ENCODE measurements at places on chromosomes 1 and 21.
A peak's percentile ranks its signal among the peaks of the same experiment; 100 is the strongest.

DNA sequence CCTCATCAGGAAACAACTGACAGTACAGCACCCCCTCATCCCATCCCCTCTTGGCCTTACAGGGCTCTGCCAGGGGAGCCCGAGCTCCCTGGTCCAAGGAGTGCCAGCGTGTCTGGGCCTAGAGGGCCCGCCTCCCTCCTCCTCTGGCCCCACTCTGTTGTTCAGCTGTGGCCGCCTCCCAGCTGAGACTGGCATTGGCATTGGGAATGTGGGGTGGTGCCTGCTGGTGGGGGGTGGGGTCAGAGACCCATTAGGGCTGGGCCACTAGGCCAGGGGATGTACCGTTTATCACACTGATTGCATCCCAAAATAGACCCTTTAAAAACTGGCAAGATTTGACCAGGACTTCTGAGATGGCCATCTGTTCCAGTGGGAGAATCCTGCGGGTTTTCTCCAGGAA lies 1.4 kb downstream of the LDLRAP1 start:
- no peak for DNase-seq

GRCh38 chr21:28294051-28294450 lies 698.6 kb downstream of the LTN1 start:
- no peak for DNase-seq

- no peak for DNase-seq
These were observed 288.3 kb downstream of the PTPRC start for GRCh38 chr1:198927129-198927528.

GRCh38 chr1:9395018-9395417 lies 102.3 kb downstream of the SPSB1 start:
- DNase-seq, result no peak

DNA sequence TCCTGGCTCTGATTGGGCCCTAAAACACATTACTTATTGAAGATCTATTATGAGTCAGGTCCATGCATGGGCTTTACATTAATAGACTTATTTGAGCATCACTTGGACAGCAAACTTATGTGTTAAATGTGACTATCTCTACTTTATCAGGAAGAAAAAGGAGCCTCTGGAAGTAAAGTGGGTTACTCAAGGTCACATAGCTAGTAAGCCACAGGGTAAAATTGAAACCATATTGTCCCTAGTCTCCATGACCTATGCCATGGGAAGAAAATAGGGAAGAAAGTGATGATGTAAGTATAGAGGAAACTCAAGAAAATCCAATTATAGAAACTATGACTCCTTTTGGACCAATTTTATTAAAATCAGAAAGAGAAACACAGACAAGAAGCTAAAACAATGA lies 555.3 kb downstream of the NUF2 start:
- no peak for DNase-seq

DNA sequence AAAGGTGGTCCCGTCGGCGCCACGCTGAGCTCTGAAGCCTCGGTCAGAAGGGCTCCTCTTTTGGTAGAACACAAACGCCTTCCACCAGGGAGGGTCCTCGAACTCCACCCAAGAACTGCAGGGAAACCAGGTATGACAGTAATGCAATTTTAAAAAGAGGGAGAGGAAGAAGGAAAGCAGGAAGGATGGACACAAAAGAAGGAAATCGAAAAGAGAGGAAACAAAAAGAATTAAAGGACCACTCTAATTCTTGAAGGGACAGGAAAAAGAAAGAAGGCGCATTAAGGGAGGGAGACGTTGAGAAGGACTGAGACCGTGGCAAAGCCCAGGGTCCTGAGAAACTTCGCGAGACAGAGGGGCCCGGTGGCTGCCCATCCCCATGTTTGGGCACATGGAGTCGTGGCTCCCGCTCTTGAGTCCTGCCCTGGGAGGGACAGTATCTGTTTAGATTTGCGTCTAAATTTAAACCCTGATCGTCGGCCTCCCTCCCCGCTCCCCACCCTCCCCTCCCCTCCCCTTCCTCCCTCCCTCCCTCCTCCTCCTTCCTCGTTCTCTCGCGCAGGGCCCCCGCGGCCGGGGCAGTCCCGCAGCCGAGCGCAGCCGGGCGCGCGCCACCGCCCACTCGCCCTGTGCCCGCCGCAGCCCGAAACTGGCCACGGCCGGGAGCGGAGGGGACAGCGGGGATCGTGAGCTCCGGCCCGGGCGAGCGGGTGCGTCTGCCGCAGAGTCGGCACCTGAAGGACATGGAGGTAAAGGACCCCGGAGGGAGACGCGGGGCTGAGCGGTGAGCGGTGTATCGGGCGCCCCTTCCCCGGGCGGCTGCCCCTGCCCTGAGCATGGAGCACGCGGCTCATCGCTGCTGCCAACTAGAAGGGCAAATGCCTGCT lies at the start of gene RCSD1:
TSS of gene RCSD1 (plus strand) at position 552 of the 887 bp plus-strand sequence. CDS start at position 744, 192 bp downstream.
- DNase-seq, result peak; percentile 34

GRCh38 chr1:231734417-231734816 lies 107.8 kb downstream of the DISC1 start:
- DNase-seq, result no peak

GRCh38 chr21:32093646-32094462 lies 185.0 kb downstream of the MIS18A start:
- no peak for DNase-seq

- DNase-seq, result no peak
These were observed 13.4 kb downstream of the FCRL4 start for GRCh38 chr1:157584503-157584902.

DNA sequence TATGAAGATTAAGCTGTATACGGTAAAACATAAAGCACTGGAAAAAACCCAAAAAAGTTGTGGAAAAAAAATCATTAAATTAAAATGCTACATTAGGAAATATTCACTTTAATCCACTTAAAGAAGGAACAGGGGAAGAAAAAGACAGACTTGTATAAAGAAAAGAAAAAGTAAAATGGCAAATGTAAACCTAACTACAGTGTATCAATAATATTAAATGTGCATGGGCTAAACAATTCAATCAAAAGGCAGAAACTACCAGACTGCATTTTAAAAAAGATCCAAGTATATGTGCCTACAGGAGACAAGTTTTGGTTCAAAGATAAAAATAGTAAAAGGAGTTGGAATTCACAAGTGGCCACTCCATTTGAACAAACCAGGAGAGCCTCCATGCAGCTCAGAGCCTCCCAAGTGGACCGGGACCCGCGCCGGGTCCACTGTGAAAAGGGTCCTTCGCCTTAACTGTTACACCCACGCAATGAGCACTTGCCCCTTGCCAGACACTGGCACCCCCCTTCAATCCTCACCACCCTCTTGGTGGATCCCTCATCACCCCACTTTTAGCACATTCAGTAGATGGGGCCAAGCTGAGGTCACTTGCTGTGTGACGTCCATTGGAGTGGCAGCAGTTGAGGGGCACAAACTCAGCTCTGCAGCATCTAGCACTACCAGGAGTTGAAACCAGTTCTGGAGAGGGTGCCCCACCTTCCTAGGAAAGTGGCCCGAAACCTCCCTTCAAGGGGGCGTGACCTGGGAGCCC lies 898 bp downstream of the C1orf174 start:
- DNase-seq, result peak; percentile 44

- DNase-seq, result no peak
These were observed 17.2 kb downstream of the CDK18 start for GRCh38 chr1:205521686-205522085.

GRCh38 chr1:168801032-168801745 lies 72.2 kb upstream of the DPT start:
- DNase-seq, result peak; percentile 54

GRCh38 chr21:36156815-36157670 lies at the start of gene DOP1B:
Gene DOP1B, plus strand, starts transcription at chr21:36156824. Its CDS starts 7,910 bp downstream, at chr21:36164734.
- DNase-seq, result peak; percentile 16

DNA sequence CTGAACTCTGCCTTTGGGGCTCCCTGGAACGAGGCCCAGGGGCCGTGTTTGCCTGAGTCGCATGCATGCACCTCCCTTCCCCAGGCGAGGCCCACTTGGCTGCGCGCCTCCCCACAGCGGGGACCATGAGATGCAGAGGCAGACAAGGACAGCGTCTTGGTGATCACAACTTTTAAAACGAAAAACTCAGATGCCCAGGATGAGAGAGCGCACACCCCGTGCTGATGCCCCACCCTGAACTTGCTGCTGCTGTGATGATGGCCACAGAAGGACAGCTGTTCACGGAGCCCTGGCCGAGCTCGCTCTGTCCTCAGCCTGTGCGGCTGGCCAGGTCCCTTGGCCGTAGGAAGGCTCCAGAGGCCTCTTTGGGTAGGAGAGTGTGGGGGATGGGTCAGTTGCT lies 11.4 kb upstream of the PRMT2 start:
- no peak for DNase-seq

DNA sequence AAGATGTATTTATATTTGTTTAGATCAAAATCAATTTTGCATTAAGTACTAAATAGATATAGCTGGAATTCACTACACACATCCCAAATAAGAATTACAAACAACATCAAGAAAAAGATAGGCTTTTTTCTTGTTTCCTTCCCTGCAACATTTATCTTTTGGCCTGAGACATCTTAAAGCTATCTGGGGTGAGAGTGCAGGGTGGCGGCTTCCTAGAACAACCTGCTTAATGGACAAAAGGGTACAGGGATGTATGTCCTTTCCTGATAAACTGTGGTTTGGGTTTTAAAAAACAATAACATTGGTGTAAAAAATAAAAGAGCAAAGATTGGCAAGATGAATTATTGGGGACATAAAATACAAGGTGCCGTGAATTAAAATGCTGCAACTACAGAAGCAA lies 54.4 kb downstream of the EPRS1 start:
- DNase-seq, result no peak

GRCh38 chr1:152115344-152115743 lies at the start of gene TCHH:
Gene TCHH, minus strand, starts transcription at chr1:152115444. Its CDS starts 1,364 bp downstream, at chr1:152114080.
- DNase-seq, result no peak

GRCh38 chr1:117895482-117896114 lies 33.8 kb downstream of the GDAP2 start:
- DNase-seq, result peak; percentile 64

- peak; percentile 86 for DNase-seq
These were observed 403.3 kb downstream of the KCTD3 start for GRCh38 chr1:215970406-215970805.

GRCh38 chr21:29271927-29272333 lies 26.8 kb upstream of the BACH1 start:
- no peak for DNase-seq

DNA sequence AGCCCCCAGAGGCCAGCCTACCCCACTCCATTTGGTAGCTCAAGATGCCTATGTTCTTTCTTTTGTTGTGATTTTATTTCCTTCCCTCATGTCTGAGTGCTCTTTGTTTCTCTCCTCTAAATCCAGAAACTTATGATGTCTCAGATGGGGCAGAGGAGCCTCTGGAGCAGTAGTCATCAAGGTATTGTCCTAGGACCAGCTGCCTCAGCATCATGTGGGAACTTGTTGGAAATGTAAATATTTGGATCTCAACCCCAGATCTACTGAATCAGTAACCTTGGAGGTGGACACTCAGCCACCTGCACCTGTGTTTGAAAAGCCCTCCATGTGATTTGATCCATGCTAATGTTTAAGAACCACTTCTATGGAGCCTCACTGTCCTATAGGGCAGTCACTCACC lies 593.1 kb upstream of the PLXNA2 start:
- DNase-seq, result no peak

GRCh38 chr1:245197911-245198379 lies 43.2 kb downstream of the KIF26B start:
- DNase-seq, result peak; percentile 12

DNA sequence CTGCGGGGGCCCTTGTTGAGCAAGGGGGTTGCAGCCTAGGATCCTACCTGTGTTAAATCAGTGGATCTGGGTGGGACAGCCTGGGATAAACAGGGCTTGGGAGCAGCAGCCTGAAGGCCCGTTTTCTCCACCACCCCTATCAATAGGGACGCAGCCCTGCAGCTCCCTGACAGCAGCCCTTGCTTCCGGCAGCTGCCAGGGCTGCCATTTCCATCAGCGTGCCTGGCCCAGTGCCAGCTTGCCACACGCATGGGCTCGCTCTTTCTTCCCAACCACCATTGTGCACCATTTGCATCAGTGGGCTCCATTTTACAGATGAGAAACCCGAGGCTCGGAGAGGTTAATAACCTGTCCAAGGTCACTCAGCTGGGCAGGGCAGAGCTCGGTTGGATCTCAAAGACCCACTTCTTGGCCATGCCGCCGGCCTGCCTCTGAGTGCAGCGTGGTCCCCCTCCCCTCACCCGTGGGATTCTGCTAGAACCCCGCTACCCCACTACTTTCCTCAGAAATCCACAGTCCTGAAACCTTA lies 3.8 kb downstream of the WNT4 start:
- no peak for DNase-seq

- no peak for DNase-seq
These were observed 96.3 kb upstream of the UBE2U start for GRCh38 chr1:64107118-64107519.

GRCh38 chr1:75345538-75346292 lies 211.5 kb downstream of the LHX8 start:
- no peak for DNase-seq

DNA sequence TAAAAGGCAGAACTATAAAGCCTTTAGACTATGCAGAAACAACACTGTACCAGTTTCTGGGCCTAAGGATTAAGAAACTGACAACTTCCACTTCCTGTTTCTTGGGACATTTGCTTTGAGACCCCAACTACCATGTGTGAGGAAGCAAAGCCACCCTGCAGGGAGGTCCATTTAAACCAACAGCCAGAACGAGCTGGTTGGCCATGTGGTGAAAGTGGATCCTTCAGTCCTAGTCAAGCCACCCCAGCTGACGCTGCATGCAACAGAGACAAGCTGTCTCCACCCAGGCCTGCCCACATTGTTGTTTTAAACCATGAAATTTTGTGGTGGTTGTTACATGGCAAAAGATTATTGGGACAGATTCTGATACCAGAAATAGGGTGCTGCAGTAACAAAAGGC lies 31.8 kb upstream of the SLFNL1 start:
- peak; percentile 20 for DNase-seq

GRCh38 chr1:54547601-54548388 lies at the start of gene ACOT11:
Gene ACOT11, plus strand, starts transcription at chr1:54548228. Its CDS starts 82 bp downstream, at chr1:54548310.
- DNase-seq, result peak; percentile 74

GRCh38 chr1:116457946-116458604 lies 85.0 kb downstream of the ATP1A1 start:
- no peak for DNase-seq

DNA sequence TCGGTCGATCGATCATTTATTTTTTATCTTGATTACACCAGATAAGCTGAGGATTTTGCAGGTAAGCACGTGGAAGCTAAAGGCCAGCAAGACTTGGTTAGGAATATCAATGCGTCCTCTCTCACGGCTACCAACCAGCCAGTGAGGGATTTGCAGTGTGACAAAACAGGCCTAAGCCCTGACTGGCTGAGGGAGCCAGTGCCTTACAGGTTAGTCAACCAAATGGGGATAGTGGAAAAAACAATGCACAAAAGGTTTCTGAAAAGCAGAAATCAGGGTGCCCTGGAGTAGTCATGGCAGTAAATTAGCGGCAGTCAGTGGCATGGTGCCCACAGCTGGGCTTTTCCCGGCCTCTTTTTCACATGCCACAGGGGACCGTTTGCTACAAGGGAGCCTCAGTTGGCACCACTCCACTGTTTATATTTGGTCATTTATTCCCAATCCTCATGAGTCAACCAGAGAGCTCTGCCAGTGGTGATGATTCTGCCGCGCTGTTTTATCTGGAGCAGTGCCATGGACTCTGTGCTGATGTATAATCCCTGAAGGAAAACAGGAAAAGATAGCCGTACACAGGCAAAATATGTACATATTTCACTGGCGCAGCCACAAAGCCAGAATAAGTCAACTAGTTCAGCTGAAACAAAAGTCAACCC lies 167.6 kb downstream of the RHOU start:
- DNase-seq, result no peak

Data from mesendoderm (in vitro differentiated cells).